ENCODE measurements at places on chromosomes 3 and 15. TPM values are rescaled to one million over a fixed set of nuclear protein-coding genes. Genes with fewer than 3 reads are reported as not detected.

Gene FOXB1
- not detected for polyA plus RNA-seq

DNA sequence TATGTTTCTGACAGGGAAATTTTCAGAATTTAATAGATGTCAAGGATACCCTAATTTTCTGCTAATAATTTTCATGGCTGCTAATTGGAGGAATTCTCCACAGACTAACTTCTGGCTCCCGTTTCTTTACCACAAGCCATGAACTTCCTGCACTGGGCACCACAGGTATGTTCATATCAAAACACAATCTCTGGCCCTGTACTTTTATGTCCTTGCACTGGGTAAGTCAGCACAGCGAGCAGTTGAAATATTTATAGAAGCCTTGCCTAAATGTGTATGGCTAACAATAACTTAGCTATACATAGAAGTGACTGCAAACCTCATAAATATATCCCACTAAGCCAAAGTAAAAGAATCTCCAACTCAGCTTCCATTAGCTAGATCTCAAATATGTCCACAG is 246.9 kb downstream of the ZIC1 start:
- DNase-seq: peak; percentile 27

Gene NDN
- polyA plus RNA-seq: 76.9 TPM

Gene GOLGA8N
- 0.35 TPM for polyA plus RNA-seq

All from GM23248 (cell line).